ENCODE measurements at places on chromosomes 13 and 19.

- no peak for DNase-seq
Measured at GRCh38 chr13:93262729-93263345, 36.2 kb downstream of the GPC6 start.

DNA sequence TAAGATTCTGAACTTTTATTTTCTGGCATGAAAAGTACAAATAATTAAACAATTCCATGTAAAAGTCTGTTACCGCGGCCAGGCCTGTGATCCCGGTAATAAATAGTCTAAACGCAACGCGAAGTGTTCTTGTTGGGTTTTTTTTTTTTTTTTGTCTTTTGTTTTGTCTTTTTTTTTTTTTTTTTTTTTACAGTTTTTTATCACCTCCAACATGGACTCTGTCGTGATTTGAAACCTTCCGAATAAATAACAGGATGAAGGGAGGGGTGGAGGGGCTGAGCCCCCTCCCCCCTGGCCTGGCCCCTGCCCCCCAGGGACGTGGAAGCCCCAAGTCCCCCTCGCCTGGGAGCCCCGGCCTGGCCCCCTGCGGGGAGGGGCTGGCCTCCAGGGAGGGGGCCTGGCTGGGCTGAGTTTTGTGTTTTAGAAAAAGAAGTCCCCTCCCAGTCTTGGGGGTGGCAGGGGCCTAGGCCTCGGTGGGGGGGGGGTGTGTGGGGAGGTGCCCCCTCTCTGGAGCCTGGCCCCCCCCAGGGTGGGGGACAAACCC, 16.0 kb downstream of the PRKCSH start:
- DNase-seq: no peak

- no peak for DNase-seq
Measured at GRCh38 chr13:68030152-68030809, 800.1 kb upstream of the PCDH9 start.

DNA sequence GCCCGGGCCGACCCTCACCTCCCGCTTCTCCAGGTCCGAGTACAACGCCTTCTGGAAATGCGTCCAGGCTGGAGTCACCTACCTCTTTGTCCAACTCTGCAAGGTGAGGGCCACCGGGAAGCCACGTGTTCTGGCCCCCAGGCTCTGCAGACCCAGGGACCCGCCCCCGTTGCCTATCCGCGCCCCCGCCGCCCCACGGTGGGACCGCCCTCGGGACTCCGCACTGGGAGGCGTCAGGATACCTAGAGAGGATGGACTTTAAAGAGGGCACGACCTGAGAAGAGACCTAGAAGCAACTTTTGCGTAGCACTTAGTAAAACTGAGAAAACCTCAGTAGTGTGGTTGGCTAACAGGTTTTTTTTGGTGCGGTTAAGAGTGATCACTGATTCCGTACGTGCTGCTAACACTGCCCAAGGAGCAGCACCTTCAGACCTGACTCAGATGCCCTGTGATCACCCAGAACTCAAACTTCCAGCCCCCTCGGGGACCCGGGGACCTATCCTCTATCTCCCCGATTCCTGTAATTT, 492 bp downstream of the TMEM147 start:
- DNase-seq: peak; percentile 61

DNA sequence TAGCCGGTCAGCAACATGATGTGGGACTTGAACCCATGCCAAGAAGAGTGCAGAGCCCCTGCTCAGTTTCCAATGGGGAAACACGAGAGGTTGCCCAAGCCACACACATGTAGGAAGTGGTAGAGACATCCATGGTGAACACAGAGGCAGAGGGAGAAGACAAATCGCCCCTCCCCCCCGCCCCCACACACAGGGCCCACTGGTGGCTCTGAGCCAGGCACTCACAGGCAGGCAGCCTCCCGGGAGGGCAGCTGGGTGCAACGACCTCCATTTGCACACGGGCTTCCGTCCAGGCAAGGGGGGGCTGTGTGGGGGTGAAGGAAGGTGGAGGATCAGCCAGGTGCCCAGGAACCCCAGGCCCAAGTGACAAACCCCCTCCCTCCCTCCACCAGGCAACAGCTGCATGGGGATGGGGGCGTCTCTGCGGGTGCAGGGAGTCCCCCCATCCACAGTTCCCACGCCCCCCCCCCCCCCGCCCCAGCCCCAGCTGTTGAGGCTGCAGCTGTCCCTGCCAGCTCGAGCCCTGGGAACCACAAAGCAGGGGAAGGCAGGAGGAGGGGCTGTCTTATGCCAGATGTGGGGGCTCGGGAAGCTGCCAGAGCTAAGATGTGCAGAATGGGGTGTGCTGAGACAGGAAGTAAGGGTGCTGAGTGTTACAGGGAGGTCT, 3.4 kb downstream of the NOTCH3 start:
- DNase-seq: peak; percentile 62

- DNase-seq: no peak
Measured at GRCh38 chr13:66036636-66037035, 1193.5 kb downstream of the PCDH9 start.

DNA sequence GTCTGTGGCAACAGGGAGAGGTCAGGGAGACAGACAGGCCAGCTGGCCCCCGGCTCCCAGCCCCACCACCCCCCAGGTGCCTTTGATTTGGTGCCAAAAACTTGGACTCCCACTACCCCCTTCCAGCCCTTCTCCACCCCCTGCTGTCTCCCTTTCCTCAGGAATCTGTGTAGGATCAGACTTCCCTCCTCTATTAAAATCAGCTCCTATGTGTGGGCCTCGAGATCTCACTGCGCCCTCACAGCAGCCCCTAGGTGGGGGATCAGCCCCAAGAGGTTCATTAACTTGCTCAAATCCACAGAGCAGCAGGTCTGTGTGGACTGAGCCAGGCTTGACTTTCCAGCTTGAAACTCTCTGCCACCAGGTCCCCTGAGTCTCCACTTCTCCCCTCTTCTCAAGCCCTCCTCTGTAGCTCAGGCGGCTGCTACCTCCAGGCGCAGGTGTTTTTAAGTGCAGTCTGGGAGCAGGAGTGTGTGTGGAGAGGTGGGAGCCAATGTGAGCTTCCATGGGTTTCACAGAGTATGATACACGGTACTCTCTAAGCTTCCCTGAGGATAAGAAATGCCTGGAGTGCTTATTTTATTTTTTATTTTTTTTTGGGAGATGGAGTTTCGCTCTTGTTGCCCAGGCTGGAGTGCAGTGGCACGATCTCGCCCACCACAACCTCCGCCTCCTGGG, 1.7 kb downstream of the GAPDHS start:
- DNase-seq: no peak

DNA sequence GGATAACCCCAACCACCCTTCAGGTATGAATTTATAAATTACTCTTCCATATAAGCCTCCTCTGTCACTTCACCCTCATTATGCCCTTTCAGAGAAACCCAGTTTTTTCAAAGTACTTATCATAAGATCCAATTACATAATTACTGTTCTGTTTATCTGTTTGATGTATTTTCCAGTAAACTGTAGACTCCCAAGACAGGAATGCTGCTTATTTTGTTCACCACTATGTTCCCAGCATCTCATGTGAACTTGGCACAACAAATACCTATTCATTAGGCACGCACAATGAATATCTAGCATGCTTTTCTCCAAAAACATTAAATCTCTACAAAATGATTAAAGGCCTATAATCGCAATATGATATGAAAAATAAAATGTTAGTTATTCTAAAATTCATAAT, 13.2 kb downstream of the ENOX1 start:
- DNase-seq: no peak

DNA sequence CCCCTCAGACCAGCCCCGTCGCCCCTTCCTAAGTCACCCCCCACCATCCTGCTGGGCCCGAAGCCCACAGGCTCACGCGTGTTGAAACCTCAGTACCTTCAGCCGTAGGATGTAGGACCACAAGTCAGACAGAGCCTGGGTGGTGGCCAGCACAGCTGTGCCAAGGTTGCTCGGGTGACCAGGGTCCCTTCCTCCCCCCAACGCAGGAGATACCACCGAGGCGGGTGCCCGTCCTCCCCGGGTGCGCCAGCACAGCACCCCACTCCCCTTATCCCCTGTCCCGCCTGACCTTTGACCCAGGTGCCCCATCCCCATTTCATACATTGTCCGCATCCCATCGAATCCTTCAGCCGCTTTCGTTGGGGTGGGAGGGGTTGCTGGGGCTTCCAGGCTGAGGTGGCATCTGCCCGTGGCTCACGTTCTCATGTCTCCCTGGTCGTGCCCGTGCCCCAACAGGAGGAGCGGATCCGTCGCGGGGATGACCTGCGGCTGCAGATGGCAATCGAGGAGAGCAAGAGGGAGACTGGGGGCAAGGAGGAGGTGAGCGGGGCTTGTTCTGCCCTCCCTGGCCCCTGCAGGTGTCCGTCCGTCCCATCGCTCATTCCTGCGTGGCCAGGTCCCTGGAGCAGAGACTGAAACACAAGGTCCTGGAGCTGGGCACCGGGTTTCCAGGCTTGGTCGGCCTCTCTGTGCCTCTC, 14.5 kb downstream of the EPN1 start:
- no peak for DNase-seq

DNA sequence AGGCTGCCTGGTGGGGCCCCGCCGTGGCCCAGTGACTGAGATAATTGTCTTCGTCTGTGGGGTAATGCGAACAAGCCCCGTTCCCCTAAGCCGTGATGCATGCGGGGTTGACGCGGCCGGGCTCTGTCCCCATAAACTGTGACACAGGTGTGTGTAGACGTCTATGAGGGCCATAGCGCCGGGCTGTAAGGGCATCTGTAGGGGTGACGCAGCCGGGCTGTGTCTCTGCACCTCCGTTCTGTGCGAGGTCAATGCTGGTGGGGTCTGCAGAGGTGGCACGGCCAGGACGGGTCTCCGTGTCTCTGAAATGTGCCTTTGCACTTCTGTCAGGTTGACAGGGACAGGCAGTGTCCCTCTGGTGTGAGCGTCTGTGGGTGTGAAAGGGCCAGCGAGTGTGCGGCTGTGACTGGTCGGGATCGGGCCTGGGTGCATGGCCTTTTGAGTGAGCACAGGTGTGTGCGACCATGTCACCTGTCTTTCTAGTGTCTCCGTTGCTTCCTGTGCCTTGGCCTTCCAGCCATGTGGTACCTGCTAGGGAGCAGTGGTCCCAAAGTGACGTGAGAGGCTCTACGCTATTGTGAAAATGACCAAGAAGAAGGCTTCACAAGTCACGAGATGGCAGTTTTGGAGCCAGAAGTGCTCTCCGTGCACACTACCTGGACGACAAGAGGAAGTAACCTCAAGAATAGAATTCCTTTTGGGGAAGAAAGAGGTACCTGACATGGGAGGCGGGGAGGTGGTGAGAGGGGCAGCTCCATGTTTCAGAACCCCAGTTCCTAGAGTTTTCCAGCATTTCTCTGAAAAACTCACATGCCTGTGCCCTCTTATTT, 16.4 kb upstream of the ZNF331 start:
- DNase-seq: peak; percentile 25

DNA sequence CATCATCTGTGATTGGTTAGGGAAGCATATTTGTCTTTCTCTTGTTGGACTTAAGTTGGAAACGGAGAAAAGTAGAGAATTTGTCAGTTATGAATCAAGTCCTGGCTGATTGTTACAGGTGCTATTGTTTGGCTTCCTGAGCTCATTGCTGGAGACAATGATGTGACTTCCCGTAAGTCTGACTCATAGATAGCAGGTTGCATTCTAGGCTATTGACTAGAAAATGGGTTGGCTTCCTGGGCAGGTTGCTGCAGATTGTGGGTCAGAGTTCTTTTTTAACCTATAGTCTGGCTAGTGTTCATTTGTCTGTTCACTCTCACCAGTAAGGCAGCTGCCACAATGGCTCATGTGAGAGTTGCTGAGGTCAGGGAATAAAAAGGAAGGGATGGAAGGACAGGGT, 101.5 kb downstream of the CCNA1 start:
- no peak for DNase-seq

DNA sequence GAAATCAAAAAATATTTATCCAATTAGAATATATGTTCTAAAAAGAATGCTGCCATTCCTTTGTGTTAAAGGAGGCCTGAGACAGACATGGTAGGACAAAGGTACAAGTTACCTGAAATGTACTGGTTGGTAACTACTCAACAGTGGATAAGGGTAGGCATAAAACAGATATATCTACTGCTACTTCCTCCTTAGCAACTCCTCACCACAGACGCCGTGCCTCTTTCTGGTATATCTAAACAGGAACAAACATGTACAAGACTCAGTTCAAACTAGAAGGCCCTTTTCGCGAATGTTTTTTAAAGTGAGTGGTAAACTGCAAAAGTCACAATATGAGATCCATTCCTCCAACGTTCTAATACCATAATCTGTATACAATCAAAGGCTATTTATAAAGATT, 86.9 kb downstream of the TBC1D4 start:
- DNase-seq: peak; percentile 76

DNA sequence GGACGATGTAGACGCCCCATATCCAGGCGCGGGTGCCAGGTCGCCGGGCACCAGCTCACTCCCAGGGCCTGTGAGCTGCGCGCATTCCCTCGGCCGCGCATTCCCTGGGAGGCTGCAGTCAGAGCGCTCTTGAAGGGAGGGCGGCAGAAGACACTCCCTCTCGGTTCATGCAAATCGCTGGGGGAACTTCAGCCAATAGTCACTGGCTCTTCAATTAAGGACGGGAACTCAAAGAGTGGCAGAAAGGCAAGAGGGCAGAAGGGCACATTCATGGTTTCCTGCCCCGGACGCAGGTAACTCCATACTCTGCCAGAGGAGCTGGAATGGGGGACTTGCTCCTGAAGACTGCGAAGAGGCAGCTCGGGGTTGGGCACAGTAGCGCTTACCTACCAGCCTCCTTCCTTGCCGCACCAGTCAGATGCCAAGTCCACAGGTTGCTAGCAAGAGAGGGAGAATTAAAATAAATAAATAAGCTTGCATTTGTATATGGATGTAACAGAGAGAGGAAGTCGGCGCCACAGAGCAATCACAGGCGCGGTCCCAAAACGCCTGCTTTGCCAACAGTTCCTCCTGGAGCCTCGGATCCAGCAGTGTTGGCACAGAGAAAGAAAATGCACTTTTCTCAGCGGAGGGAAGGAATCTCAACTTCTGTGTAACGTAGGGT, 459 bp downstream of the PCDH20 start:
- DNase-seq: peak; percentile 25

- peak; percentile 56 for DNase-seq
Measured at GRCh38 chr13:94595001-94595949, 677 bp downstream of the TGDS start.

- DNase-seq: no peak
Measured at GRCh38 chr13:72122661-72123255, 255.8 kb upstream of the DACH1 start.

GRCh38 chr19:54191811-54192453, 824 bp downstream of the TSEN34 start:
- DNase-seq: no peak

Measured in hematopoietic multipotent progenitor cell treated with erythropoietin and hydrocortisone succinate and interleukin-3 and kit ligand, for 6 days (in vitro differentiated cells).